Left ventricle myocardium superior (tissue), 1 donor: ENCODE measurements at places on chromosomes 12 and 14. TPM values are rescaled to one million over a fixed set of nuclear protein-coding genes. Genes with fewer than 3 reads are reported as not detected.

The RHEBL1 gene
- total RNA-seq: 0.32 TPM

The AICDA gene
- not detected for total RNA-seq

The SCNN1A gene
- total RNA-seq: 1.7 TPM

The PTGER2 gene
- 0.47 TPM for total RNA-seq

The ACOT6 gene
- not detected for total RNA-seq

The FAIM2 gene
- total RNA-seq: 8.2 TPM

The RNF212B gene
- not detected for total RNA-seq

The NRXN3 gene
- 1.0 TPM for total RNA-seq

The ALDH6A1 gene
- total RNA-seq: 59.8 TPM

The TMEM132C gene
- 1.0 TPM for total RNA-seq

The KRT78 gene
- total RNA-seq: not detected

The ZNF641 gene
- 16.1 TPM for total RNA-seq

The SDSL gene
- total RNA-seq: 7.6 TPM

The RGS6 gene
- total RNA-seq: 26.0 TPM

The SPIC gene
- total RNA-seq: not detected

The SOCS4 gene
- 12.6 TPM for total RNA-seq

The CEBPE gene
- total RNA-seq: not detected

The DHRS1 gene
- total RNA-seq: 5.9 TPM

The CLBA1 gene
- total RNA-seq: 1.5 TPM

The MEG3 gene
- total RNA-seq: 20.6 TPM

The SMARCC2 gene
- total RNA-seq: 81.4 TPM

The ANO4 gene
- total RNA-seq: 0.32 TPM

The TMEM263 gene
- 35.6 TPM for total RNA-seq

The TMBIM6 gene
- total RNA-seq: 255 TPM

The GPX2 gene
- total RNA-seq: not detected

The RNASE4 gene
- 8.1 TPM for total RNA-seq

The GALNT16 gene
- 101 TPM for total RNA-seq

The LRRIQ1 gene
- total RNA-seq: not detected

The NCOR2 gene
- total RNA-seq: 142 TPM

The TSHR gene
- not detected for total RNA-seq

The ACSS3 gene
- total RNA-seq: 22.0 TPM

The CLEC4C gene
- total RNA-seq: not detected

The INSM2 gene
- total RNA-seq: not detected

The KRT83 gene
- not detected for total RNA-seq

The GLTP gene
- total RNA-seq: 19.8 TPM

The PUS1 gene
- total RNA-seq: 5.6 TPM
